Sciatic nerve (tissue), 2 donors: ENCODE measurements at places on chromosomes 16 and 17.
A peak's percentile ranks its signal among the peaks of the same experiment; 100 is the strongest.

- DNase-seq: no peak
These were observed 26.4 kb upstream of the CD300E start for GRCh38 chr17:74649909-74650308.

- no peak for DNase-seq
These were observed 7.9 kb downstream of the NKD1 start for GRCh38 chr16:50555952-50556673.

DNA sequence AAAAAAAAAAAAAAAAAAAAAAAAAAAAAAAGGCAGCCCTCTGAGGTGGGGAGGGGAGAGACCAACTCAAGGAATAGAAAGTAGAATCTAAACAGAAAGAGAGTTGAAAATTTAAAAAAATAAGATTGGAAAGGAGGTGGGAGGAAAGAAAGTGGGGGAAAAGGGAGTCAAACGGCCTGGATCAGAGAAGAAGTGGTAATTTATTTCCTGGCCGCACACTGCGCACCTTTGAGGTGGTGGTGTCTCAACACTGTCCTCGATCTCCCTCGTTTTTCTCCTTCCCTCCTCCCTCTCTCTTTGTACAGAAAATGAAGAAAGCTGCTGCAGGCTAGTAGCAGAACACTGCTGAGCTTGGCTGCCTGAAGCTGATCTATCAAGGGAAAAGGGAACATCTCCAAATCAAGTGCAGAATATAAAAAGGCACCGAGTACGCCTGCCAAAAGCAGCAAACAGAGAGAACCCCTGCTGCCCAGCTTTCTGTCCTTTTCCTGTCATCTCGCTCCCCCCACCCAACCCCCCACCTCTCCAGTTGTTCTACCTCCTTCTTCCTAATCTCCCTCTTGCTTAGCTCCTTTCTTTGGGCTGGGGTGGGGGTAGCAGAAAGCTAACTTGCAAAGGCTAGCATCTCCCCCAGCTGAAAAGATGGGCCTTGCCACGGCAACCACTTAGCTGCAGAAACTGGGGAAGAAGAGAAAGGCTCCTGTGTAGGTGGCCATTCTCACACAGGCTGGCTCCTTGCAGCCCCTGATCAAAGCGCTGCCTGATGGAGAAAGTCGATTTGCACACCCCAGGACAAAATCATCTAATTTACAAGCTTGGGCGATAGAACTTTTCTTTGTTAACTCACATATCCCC is 22.5 kb downstream of the AXIN2 start:
- no peak for DNase-seq

DNA sequence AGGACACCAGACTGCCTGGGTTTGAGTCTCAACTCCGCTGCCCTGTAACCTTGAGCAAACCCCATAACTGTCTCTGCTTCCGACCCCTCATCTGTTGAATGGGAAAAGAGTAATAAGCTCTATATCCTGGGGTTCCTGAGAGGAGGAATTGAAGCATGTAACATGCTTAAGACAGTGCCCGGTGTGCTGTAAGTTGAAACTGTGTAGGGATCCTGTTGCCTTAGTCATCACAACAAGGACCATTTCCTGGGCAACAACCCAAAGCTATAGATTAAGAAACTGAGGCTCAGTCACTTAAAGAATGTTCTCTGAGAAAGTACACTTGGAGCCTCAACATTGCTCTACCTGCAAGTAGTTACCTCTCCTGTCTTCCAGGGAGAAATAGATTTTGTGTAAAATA is 23.0 kb downstream of the CDH13 start:
- DNase-seq: no peak

GRCh38 chr17:4038076-4038475 is 73.8 kb upstream of the ATP2A3 start:
- no peak for DNase-seq

- no peak for DNase-seq
These were observed 14.5 kb downstream of the KIF19 start for GRCh38 chr17:74340470-74341023.

DNA sequence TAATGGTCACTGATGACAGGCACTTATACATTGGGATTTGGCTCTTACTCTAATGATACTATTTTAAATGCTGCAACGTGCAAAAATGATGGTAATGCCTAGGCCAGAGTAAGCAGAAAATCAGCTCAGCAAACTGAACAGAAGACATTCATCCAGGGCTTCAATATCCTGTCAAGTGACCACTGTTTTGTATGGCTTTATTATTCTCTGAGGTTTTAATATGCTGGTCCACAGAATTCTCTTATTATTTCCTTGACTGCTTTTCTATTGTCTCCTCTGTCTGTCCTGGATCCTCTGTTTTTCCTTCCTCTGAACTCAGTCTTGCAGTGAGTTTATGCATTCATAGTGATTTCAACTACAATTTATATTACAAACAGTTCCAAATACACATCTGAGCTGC is 90.8 kb upstream of the PMFBP1 start:
- no peak for DNase-seq

DNA sequence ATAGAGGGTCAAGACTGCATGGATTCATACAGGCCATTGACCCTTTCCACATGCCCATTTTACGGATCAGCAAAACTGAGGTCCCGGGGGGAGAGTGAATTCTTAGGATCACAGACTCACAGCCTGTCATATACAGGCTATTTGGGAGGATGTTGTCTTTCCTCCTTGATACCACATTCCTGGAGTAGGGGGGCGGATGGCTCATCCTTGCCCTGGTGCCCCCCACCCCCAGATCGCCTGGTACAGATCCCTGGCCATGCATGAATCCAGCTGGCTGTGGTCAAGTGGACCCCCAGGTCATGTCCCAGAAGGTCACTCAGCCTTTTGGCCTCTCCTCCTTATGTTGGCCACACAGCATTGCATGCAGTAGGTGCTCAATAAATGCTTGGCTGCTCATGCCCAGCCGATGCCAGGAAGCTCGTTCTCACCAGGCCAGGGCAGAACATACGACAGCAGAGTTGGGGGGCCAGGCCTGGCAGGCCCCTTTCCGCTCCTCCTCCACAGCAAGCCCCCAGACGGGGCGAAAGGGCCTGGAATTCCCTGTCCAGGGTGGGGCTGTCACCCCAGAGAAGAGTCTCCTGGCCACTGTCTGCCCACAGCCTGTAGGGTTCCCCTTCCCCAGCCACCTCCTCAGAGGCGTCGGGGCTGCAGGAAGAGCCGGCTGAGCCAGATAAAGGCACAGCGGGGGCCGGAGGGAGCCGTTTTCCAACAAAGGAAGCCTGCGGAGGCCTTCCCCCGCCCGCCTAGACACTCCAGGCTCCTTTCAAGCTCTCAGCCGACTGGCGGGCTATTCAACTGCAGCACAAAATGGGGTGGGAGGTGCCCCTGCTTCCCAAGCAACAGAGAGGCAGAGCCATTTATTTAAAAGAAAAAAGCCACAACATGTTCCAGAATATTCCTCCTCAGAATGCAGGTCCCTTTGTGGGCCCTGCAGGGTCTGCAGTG is 215.7 kb upstream of the CIBAR2 start:
- DNase-seq: no peak

DNA sequence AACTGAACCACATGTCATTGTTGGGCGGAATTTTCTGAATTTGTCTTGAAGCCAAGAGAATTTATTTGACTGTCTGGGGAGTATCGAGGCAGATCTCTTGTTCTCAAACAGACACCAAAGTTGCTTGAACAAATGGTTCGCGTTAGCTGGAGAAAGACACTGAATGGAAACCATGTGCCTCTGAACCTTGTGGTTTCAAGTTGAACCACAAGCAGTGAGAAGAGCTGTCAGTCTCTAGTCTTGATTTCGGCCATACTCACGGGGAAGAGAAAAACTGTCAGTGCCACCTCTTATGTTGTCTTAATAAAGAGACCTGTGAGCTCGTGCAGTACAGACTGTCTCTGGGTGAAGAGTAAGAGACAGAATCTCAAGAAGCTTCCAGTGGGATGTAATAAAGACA is 886.5 kb upstream of the SOX9 start:
- DNase-seq: no peak

DNA sequence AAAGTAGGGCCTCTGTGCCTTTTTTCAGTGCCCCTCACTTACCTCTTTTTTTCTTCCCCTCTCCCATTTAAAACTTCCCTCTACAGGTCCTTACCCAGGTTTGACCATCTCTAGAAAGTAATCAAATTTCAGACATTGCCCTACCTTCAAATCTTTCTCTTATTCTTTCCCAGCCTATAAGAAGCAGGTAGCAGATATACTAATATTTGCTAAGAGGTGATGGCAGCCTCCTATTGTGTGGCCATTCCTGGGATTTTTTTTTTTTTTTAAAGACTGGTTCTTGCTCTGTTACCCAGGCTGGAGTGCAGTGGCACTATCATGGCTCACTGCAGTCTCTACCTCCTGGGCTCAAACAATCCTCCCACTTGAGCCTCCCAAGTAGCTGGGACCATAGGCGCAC is 111.1 kb upstream of the HAS3 start:
- no peak for DNase-seq

DNA sequence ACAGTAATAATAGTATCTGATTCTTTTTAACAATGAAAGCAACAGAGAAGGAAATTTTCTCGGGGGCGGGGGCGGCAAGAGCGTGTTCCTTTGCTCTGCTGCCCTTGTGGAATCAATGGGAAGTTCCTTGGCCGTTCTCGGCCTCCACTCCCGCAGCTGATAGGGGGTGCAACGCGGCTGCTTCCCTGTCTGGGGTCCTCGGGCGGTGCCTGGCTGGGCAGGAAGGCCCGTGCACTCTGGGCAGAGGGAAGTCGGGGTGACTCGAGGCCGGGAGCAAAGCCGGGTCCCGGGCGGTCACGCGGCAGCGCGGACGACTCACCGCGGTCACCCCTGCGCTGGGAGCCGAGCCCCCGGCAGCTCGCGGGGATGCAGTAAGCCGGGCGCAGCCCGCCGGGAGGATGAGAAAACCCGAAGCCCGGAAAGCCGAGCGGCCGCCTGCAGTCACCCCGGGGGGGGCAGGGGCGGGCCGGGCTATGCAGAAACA is 2.5 kb downstream of the TUBB3 start:
- no peak for DNase-seq

GRCh38 chr17:45791935-45792334 is 7.8 kb downstream of the CRHR1 start:
- DNase-seq: no peak

GRCh38 chr17:77098884-77099545 is 41.8 kb upstream of the SEC14L1 start:
- DNase-seq: no peak

DNA sequence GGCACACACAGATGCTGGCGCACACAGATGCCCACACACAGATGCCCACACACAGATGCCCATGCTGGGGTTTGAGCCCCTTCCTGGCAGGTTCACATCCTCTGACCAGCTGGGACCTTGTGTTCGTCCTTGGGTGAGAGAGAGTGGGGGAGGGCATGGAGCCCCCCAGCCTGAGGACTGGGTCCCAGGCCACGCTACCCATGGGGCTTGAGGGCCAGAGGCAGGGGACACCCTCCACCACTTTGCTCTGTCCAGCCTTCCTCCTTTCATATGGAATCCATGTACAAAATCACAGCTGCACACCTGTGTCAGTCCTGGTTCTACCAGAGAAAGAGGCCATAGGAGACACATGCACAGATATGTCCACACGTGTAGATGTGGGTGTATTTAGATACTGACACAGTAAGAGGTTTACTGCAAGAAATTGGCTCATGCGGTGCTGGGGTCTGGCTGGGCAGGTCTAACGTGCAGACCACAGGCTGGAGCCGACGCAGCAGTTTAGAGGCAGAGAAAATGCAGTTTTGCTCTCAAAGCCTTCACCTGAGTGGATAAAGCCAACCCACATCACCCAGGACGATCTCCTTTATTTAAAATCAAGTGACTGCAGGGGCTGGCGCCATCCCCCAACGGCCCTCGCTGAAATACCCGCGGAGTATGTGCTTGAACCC is 10.8 kb downstream of the SLC22A31 start:
- no peak for DNase-seq

DNA sequence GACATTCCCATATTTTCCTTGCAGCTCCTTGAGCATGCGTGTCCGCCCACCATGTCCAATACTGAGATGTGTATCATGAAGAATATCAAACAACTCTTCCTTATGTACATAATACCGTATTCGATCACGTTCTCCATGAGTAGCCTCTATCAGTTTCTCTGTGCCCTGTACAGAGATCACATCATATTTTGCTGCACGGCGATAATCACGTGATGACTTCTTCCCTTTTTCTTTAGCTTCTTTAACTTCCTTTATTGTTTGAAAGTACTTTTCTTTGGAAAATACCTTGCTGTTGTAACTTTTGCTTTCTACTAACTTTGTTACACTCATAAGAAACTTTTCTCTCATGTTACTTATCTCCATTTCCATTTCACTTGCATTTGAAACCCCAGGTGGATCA is 6.6 kb downstream of the KRABD2 start:
- no peak for DNase-seq

GRCh38 chr17:60077672-60078519 is 825 bp downstream of the HEATR6 start:
- DNase-seq: no peak

DNA sequence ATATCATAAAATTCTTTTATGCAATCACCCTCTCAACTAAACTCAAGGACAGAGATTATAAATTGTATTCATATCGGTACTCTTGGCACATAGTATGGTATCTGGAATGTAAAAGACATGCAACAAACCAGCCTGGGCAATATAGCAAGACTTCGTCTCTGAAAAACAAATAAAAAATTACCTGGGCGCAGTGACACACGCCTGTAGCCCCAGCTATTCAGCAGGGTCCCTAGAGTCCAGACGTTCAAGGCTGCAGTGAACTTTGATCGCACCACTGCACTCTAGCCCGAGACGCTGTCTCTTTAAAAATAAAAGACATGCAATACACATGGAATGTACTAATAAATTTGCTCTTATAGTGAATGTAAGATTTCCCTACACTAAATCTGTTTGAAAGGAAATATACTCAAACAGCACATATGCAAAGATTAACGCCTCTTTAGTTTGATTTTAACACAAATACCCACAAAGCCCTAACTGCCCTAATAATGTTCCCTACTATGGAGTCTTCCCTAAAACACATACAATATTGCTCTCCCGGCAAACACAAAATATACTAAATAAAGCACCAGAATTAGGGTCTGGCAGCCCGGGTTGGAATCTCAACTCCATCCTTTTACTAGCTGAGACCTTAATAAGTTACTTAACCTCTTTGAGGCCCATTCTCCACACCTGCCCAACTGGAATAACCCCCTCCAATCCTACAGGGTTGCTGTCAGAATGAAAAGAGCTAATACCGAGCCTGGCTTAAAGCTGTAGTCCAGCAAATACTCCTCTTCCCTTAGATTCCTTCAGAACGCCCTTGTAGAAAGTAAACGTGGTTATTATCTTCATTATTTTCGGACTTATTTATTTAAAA is 1.2 kb downstream of the ABCA5 start:
- DNase-seq: no peak

DNA sequence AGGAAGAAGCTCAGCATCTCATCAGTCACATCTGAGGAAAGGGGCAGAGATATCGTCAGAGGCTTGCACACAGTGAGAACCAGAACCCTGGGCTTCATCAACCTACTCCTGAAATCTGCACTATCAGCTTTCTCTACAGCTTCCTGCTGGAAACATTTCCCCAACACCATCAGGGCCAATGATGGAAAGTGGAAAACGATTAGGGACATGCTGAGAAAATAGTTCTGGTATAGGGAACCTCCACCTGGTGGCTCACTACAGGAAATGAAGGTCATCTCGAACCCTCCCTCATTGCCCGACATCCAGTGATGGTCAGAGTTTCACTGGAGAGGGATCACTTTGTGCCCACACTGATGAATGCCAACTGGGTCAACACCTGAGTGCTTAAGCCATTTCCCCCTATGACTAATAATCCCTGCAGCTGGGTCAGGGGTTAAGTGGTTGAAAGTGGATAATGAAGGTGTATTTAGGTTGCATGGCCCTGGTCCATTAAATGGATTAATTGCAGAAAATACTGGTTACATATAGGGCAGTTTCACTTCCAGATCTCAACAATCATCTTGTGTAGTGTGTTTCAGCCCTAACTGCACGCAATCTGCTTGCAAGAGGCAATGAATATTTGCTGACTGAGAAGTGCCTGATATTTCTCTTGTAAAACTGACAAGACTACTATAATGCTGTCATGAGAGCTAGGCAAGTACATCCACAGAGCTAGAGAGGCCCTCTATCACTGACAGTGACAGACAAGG is 43.1 kb upstream of the GSG1L start:
- peak; percentile 2 for DNase-seq
